ENCODE measurements at places on chromosomes 12 and 14.

GRCh38 chr14:59161561-59162175 lies 26.8 kb upstream of the DAAM1 start:
- DNase-seq = no peak

DNA sequence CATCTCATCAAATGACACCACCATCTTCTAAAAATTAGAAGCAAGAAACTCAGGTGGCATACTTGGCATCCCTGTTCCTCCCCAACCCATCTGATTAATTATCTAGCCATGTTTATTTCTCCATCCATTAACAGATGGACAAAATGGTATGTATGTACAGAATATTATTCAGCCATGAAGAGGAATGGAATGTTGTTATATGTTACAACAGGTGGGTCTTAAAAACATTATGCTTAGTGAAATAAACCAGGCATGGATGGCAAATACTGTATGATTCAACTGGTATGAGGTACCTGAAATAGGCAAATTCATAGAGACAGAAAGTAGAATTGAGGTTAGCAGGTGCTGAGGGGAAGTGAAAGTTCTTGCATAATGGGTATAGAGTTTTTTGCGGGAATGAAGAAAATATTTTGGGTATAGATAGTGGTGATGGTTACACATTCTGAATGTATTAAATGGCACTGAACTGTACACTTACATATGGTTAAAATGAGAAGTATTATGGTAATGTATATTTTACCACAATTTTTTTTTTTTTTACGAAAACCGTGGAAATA lies 17.5 kb downstream of the YY1 start:
- DNase-seq = no peak

GRCh38 chr14:53545217-53545616 lies 392.1 kb upstream of the DDHD1 start:
- no peak for DNase-seq

DNA sequence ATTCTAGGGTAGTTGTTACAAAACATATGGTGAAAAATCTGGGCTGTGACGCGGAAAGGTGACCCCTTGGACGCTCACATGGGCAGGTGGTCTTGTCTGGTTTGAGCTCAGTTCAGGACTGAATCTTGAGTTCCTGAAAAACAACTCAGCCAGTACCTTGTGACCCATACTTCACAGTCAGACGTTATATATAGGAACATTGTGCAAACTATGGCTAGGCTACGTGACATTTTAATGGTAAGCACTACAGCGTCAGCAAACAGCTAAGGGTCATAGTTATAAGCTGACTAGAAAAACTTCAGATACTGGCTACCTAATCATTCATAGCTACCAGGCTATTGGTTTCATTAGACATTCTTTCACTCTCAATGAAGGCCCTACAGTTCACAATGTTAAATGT lies 14.8 kb upstream of the EDDM3A start:
- DNase-seq = no peak

DNA sequence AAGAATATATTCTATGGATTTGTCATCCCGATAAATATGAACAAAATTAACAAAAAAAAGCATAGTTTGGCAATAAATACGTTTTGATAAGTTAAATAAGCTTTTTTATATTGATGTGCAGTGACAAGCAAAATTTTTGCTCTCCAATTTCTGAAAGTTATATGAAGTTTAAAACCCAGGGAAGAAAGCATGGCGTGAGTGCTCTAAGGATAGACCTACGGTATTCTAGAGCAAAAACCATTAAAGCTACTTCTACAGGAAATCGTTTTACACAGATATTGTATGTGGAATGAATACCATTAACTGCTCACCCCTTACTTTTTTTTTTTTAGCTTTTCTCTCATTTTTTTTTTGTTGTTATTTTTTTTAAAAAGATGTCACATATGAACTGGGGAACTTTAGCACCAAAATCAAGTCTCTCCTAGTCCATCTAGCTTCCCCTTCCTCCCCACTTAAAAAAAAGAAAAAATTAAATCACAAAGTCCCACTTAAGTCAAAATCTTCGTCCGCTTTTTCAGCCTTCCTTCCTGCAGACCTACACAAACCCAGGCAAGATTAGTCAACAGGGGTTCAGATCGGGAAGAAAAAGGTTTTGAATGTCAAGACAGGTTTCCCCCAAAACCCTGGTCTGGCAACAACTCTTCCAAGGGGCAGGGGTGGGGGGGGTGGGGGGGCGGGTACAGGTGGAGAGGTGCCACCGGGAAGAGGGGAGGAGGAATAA lies 4.4 kb downstream of the ZFP36L1 start:
- no peak for DNase-seq

DNA sequence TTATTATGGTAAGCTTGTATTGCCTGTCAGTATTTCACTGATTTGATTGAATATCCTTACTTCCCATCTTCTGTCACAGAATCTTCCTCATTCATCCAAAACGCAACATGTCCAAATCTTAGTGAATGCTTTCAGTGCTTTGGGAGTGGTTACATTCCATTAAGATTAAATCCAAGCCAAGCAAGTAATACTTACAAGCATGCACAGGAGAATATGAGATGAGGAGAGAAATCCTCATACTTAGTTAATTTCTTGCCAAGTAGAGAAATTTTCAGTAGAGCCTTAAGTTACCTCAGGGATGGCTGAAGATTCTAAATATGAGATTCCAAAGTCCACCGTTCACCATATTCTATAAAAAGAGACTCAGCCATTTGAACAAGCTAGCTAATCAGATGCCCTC lies 316.0 kb downstream of the RAD51B start:
- DNase-seq = no peak

- DNase-seq = no peak
Measured at GRCh38 chr12:3453990-3454680, 36.9 kb upstream of the PRMT8 start.

- peak; percentile 33 for DNase-seq
Measured at GRCh38 chr12:108193917-108194316, 64.8 kb downstream of the WSCD2 start.

DNA sequence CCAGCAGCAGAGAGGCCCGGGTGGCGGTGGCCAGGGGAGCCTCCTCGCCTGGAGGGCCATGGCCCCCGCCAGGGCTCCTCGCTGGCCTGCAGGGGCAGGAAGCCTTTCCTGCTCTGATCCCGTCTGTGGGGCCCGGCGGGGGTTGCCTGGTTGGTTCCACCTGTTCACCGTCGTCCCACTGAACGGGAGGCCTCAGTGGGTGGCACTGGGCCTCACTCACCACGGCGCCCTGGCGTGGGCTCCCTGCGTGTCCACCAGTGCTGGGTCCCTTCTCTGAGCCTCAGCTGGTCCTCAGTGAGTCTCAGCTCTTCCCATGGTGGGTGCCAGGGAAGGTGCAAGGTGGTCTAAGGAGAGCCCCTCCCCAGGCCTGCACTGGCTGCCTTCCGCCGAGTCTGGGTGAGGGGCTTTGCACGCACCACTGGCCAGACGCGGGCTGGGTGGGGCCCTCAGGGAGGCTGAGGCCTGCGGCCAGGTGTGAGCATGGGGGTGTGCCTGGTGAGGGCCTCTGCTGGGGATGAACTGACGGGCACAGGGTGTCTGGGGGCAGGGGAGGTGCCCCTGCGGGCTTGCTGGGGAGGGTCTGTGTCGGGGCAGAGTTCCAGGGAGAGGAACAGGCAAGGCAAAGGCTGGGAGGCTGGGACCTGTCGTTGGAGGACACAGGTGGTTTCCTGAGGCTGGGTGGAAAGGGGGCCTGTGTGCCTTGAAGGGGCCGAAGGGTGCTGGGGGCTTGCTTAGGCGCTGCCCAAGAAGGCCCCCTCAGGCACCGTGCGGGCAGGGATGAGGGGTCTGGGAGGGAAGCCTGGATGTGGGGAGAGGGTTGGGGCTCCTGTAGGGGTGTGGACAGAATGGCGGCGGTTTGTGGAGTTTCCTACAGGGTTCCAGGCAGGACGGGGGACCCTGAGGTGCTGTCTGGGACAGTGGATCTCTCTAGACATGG lies 339.8 kb downstream of the TMEM121 start:
- DNase-seq = no peak

All from NCI-H1694 treated with DMSO at 0.1 percent for 48 hours (cell line).